ENCODE measurements at places on chromosomes 6 and 20. TPM values are rescaled to one million over a fixed set of nuclear protein-coding genes. Genes with fewer than 3 reads are reported as not detected.

DNA sequence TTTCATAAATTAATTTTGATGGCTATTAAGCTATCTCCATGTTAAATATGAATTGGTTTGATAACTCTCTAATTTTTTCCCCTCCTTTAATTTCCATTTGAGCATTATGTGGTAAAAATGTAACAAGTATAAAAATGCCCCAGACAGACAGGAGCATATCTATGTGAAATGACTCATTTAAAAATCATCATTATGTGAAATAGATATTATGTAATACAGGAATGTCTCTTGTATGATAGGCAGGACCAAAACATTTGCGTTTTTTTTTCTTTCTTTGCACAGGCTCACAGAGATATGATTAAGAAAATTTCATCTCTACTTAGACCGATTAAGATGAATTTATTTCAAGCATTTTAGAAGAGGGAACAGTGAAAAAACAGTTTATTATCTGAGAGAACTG, 95.8 kb downstream of the AKAP7 start:
- peaks cover 3% of the 10 kb centered on the region for H3K27me3 ChIP-seq
- no peak overlapping the region for H3K4me3 ChIP-seq
- H3K27ac ChIP-seq = no peak overlapping the region
- H3K36me3 ChIP-seq = no peaks in the 10 kb centered on the region
- DNase-seq = no peak
- no peaks in the 10 kb centered on the region for H3K4me1 ChIP-seq

DNA sequence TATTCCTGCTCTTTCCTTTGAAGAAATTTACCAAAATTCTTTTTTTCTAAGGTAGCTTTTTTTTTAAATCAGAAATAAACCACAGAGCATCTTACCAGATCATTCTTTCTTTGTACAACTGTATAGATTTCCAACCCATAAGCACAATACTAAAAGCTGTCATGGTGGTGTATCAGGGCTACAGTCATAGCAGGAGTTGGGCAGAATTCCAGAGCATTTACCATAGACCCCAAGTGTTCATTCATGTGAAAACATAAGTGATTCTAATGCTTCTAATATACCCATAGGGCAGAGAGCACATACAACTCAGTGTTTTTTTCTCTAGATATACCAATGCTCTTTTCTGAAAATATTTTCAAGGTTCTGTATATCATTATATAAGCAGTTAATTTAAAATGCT, 392.5 kb downstream of the FRK start:
- H3K27me3 ChIP-seq = no peaks in the 10 kb centered on the region
- DNase-seq = no peak
- H3K4me3 ChIP-seq = no peak overlapping the region
- H3K27ac ChIP-seq = no peak overlapping the region
- H3K36me3 ChIP-seq = peaks cover 4% of the 10 kb centered on the region

DNA sequence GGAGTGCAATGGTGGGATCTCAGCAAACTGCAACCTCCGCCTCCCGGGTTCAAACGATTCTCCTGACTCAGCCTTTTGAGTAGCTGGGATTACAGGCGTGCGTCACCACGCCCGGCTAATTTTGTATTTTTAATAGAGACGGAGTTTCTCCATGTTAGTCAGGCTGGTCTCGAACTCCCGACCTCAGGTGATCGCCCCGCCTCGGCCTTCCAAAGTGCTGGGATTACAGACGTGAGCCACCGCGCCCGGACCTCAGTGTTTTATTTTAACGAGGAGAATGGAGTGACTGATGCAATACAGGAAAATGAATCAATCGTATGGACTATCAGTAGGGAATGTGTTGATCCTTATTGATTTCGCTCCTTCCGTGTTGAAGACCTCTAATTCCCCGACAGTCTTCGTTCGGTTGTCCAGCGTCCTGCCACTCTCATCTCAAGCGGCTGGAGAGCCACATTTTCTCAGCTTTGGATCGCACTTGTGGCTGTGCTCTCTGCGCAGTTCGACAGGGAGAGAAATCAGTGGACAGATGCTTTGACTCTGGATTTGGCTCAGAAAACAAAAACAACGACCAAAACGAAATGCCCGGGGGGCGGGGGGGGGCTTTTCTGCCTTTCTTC, 166.2 kb downstream of the TRIM27 start:
- H3K4me1 ChIP-seq = peaks cover 16% of the 10 kb centered on the region
- no peaks in the 10 kb centered on the region for H3K36me3 ChIP-seq
- DNase-seq = no peak
- H3K27me3 ChIP-seq = peaks cover 7% of the 10 kb centered on the region
- no peak overlapping the region for H3K4me3 ChIP-seq

Gene PRRC2A
- total RNA-seq = 238 TPM

Gene HLA-DRB1
- not detected for total RNA-seq
